Chondrocyte (in vitro differentiated cells): ENCODE measurements at places on chromosomes 7 and 10.

GRCh38 chr7:40888499-40888898 is 753.7 kb downstream of the SUGCT start:
- DNase-seq: no peak

DNA sequence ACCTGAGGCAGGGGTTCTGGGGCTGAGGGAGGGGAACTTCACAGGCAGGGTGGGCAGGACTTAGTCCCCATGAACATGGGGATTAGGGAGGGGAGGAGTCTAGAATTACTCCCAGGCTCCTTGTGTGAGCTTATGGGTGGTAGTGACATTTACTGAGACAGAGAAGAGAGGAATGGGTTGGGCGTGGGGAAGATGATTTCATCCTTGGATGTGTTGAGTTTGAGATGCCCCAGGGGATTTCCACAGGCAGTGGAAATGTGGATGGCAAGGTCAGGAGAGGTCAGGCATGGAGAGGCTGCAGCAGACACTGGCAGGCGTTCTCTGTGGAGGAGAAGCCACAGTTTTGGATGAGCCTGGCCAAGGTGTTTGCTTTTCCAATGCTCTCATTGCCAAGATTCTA is 26.4 kb upstream of the GSDME start:
- no peak for DNase-seq

- DNase-seq: no peak
Observed at GRCh38 chr7:2715341-2716231, 27.6 kb downstream of the AMZ1 start.

- peak; percentile 87 for DNase-seq
Observed at GRCh38 chr10:133161486-133162109, 1.6 kb downstream of the KNDC1 start.

GRCh38 chr7:90425376-90425775 is 22.1 kb downstream of the CLDN12 start:
- no peak for DNase-seq

DNA sequence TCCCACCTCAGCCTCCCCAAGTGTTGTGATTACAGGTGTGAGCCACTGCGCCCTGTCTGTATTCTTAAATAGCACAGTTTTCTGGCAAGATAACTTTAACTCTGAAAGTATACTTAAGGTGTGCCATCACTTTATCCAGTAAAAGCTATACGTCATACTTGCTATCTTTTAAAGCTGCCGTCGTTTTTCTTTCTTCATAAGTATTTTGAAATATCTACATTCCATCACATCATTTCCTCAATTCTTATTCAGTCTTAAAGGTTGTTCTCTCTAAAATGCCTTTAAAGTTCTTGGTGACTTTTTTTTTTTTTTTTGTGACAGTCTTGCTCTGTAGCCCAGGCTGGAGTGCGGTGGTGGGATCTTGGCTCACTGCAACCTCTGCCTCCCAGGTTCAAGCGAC is 34.7 kb downstream of the PTPN12 start:
- DNase-seq: no peak

- DNase-seq: no peak
Observed at GRCh38 chr10:11223507-11224140, 206.0 kb downstream of the CELF2 start.

- no peak for DNase-seq
Observed at GRCh38 chr7:22546769-22547168, 46.8 kb upstream of the STEAP1B start.

- DNase-seq: no peak
Observed at GRCh38 chr10:125084614-125085257, 75.6 kb downstream of the CTBP2 start.

DNA sequence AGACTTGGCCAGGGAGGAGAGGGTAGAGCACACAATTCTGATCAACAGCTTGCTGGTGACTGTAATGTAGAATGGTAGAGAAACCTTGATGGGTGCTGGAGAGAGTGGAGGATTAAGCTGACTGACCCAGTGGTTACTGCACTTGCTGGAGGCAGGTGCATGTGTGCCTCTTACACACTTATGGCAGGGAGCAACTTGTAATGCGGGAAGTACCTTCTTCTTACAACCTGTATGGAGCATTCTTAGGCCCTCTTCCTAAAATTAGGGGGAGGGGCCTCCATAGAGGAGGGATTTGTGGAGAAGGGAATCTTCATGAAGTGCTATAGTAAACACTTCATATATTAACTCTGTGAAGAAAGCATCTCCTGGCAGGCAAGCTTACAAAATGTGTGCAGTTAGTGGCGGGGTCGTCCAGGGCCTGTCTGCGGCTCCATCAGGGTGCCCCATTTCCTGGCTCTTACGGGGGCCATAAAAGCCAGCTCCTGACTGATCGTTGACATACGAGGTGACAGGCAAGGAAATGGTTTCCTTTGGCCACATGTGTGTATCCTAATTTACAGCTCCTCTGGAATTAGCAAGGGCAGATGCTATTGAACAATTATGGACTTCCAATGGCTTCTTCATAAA is 113.5 kb downstream of the RTKN2 start:
- no peak for DNase-seq

GRCh38 chr7:108653526-108653925 is 83.9 kb downstream of the DNAJB9 start:
- DNase-seq: no peak

- DNase-seq: no peak
Observed at GRCh38 chr10:48910548-48910947, 29.1 kb downstream of the LRRC18 start.

- DNase-seq: no peak
Observed at GRCh38 chr10:129570185-129570584, 103.1 kb downstream of the MGMT start.

GRCh38 chr10:124219655-124220054 is 126.3 kb upstream of the CHST15 start:
- no peak for DNase-seq

DNA sequence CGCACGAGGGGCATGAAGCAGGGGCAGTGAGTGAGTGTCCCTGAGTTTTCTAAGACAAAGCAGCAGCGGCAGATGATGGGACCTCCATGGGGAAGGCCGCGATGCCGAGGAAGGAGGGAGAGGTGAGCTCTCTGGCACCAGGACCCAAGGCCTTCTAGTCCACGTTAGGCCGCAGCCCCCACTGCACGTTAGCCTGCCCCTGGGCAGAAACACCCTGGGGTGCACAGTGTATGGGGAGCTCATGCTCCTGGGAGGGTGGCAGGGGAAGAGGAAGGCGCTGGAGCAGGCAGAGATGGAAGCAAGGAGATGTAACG is 97.3 kb upstream of the IKZF1 start:
- peak; percentile 86 for DNase-seq

DNA sequence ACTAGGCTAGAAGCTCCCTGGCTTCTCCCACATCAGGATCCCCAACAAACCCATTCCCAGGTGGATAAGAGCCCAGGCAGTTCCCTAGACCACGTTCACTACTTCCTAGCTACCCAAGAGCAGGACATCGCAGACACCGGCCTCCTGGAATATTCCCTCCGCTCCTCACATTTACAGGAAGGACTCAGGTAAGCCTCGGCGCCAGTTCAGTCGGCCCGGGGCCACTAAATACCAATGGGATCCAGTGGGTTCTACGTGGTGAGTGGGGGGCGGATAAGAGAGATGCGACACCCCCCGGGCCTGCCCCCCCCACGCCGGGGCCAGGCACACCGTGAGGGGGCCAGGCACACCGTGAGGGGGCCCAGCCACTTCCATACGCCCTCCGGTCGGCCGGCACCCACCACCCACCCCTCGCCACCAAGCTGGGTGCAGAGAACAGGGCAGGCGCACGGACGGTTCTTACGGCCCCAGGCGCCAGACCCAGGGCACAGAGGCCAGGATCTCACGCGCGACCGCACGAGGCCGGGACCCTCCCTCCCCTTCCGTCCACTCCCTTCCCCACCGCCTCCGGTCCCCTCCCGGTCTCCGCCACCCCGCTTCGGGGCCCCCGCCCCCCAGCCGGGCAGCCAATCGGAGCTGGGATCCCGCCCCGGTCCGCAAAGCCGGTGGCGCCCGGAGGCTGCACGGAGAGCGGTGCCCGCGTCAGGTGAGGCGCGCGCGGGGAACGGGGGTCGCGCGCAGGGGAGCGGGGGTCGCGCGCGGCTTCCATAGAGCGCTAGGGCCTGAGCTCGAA is at the start of gene BLVRA:
Gene BLVRA (plus strand): TSS at position 652 of the 793 bp plus-strand sequence. CDS start 12,479 bp downstream, outside the sequence.
- DNase-seq: no peak

GRCh38 chr7:41641011-41641664 is 61.8 kb downstream of the INHBA start:
- DNase-seq: no peak

DNA sequence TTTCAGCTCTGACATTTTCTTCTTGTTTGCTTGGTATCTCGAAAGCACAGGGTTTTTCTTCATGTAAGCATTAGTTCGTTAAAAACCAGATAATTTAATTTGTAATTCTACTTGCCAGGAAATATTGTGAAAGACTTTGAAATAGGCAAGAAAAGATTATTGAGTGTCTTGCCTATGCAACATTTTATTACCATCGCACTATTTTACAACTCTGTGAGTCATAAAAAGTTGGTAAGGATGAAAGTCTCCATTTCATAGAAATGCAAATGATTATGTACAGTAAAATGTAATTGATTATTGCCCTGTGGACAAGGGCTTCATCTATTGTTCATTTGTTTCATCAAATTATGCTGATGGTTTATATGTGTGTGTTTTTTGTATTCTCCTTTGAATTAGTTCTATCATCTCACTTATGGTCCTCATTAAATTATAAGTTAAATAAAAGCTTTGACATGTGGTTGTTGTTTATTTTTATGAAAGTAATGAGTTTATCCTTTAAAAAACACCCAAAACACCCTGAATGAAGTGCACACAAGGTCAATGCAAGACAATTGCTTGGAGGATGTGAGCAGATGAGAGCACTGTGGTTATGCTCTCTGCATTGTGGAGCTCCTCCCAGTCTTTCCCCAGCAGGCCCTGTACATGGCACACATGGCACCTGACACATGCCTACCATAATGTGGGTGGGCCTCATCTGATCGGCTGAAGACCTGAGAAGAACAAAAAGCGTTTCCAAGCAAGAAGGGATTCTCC is 230.8 kb downstream of the CXCL12 start:
- DNase-seq: no peak

GRCh38 chr7:11474902-11475585 is 357.0 kb downstream of the THSD7A start:
- no peak for DNase-seq

DNA sequence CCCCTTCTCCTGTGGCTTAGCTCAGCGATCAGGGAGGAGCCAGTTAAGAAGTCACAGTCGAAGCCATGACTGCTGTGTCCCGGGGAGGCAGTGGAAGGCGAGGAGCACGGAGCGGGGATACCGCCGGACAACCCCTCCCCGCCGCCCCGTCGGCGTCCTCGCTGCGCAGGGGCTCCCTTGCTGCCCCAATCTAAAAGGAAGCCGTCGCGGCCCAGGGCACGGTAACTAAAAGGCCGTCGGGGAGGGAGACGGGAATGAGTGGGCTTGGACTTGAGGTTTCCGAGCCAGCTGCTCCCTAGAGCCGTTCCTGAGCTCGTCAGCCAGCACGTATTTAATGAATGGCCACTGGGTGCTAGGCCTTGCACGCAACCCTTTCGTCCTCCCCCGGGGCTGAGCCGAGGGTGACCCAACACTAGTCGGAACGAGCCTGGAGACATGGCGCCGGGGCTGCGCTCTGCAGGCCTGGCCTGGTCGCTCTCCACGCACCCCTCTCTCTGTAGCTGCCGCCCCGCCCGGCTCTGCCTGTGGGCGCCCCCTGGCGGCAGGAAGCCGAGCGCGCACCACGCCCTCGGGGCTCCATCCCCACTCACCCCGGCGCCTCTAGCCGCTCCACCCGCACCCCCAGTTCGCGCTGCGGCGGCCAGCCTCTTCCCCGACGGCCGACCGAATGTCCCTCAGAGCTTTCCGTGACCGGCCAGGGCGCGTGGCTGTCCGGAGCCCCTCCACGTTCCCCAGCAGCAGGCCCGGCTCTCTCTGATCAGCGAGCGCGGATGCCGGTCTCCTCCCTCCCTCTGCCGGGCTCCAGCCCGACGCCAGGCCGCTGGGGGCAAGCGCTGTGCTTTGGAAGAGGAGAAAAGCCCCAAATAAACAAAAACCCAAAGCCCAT is 29.3 kb upstream of the KCNK18 start:
- DNase-seq: no peak

- DNase-seq: peak; percentile 72
Observed at GRCh38 chr10:79436066-79436849, 9.2 kb downstream of the ZCCHC24 start.

DNA sequence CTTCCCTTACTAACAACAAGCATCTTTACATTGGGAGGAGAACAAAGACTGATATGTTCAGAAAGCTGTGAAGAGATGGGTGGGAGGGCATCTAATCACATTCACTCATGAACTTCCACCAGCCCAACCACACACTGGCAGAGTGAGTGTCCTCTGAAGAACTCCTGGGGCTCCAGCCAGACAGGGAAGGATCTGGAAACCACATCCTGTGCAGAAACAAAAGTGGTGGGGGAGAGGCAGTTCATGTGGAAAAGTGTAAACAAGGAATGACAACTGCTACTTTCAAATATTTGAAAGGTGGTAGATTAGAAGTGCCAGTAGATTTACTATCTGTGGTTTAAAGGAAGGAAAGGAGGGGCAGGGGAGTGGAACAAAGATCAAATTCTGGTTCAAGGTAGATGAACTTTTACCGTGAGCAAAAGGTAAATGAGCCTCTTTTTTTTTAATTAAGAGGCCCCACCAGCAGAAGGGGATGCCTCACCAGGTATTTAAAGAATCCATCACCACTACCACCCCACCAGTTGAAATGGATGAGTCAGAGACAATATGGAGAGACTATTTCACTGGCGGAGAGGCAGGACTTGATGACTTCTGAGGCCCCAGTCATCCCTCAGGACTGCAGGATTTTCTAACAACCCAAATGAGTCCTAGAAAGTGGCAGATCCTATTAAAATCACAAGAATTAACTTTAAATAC is 34.5 kb downstream of the GOT1 start:
- no peak for DNase-seq

DNA sequence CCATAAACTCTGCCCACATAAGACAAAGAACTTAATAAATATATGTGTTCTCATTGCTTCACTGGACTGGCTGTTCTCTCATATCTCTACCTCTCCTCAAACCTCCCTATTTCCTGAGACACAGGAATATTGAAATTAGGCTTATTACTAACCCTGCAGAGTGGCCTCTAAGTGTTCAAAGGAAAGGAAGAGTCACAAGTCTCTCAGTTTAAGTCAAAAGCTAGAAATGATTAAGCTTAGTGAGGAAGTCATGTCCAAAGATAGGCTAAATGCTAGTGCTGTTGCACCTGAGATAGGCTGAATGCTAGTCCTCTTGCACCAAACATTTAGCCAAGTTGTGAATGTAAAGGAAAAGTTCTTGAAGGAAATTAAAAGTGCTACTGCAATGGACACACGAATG is 41.1 kb downstream of the GNAI1 start:
- DNase-seq: no peak

DNA sequence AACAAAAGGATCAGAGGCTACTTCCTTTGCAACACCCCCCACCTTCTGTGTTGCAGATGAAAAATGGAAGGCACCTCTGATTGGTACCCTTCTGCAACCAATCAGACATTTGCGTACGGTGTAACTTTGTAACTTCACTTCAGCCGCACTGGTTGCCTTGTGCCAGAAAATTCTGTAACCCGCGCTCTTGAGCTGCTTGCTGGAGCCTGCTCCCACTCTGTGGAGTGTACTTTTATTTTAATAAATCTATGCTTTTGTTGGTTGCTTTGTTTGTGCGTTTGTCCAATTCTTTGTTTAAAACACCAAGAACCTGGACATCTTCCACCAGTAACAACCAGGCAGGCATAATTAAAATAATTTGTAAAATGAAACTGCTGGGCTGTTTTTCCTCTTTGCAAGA is 31.5 kb upstream of the TAX1BP1 start:
- DNase-seq: no peak
